ENCODE measurements at places on chromosomes 4 and X.

DNA sequence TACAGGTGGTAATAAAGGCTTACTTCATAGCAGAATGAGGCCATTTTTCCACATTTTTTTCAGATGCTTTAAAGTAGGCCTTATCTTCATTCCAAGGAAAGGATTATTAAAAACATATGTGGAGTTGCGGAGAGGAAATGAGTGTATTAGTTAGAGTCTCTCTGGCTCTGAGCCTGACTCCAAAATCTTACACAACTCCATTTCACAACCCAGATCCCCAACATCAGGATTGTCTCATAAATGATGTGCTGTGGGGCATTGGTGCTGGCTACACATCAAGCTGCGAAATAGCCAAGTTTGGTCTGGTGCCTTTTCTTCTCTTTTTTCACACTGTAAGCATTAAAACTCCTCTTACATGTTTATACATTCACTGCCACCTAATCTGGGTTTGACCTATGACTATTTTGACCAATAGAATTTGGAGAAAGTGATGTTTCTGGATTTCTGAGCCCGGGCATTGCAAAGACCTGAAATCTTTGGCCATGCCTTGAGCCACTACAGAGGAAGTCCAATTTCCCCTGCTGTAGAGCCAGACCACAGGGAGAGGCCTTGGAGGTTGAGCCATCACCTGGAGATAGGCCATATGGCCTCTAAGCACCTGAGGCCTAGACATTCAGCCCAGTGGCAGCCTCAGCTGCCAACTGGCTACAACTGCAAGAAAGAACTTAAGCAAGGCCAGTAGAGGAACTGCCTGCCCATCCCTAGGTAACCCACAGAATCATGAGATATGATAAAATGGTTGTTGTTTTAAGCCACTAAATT, 16.7 kb upstream of the SOD3 start:
- no peak for DNase-seq

DNA sequence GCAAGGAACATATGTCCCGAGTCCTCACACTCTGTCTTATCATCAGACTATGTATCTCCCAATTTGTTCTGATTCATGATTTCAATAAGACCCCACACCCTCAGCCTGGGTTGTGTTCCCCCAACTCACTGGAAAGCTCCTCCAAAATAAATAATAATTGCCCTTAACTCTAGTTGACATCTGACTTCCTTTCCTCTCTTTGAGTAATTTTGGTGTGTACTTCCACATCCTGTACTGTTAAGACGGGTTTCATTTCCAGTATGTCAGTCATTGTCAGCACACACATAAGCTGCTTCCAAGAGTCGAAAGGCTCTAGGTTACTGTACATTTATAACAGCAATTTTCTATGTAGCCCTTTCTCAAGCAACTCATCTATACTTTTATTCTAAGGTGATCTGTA, 52.2 kb upstream of the C1QTNF7 start:
- DNase-seq = no peak

DNA sequence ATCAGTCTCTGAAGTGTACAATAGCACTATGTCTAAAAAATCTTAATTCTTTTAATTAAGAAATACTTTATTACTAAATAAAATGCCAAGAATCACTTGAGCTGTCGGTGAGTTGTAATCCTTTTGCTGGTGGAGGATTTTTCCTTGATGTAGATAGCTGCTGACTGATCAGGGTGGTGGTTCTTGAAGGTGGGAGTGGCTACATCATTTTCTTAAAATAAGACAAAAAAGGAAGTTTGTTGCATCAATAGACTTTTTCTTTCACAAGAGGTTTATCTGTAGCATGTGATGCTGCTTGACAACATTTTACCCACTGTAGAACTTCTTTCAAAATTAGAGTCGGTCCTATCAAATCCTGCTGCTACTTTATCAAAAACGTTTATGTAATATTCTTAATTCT, 68.8 kb upstream of the ZC4H2 start:
- no peak for DNase-seq

GRCh38 chr4:141573678-141574077, 62.7 kb upstream of the IL15 start:
- DNase-seq = no peak

DNA sequence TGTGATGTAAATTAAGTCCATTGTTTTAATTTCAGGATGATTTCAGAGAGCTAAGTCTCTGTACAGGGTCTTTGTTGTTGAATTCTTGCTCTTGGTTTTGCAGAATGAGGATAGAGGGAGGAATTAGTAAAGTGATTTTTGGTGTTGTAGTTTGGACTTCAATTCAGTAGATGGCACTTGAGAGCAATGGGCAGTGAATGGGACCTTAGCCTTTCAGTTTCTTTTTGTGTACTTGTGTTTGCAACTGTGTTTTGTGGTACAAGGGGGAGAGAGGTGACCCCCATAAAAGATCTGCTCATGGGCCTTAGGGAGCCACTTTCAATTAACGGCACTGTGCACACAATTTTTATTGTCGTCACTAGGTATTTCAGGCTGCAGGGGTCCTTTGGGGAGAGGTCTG, 340.0 kb downstream of the DCAF12L2 start:
- DNase-seq = no peak

- no peak for DNase-seq
Observed at GRCh38 chr4:959338-960139, 13.8 kb downstream of the DGKQ start.

DNA sequence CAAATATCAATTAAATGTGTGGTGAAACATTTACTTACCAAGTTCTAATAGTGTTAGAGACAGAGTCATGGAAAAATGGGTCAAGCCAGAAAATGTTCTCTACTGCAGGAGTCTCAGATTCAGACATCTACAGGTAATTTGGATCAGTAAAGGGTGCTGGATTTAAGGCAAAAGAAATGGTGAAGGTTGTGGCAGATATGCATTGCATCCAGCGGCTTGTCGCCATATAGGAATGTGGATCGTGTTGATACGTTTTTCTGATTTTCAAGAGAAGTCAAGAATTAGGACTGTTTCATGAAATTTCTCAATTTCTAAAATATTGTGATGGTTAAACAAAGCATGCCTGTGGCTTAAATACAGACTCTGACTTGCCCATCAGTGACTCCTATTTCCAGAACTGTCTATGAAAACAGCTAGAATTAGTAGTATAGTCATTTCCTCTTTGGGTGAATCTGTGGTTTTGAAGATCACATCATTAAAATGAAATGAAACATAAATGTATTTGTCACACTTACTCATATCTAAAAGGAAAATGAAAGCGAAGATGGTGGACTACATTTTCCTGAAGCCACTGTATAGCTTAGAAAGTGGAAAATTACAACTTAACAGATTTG, 110.1 kb upstream of the VEGFC start:
- DNase-seq = no peak

GRCh38 chrX:19760841-19761512, 126.4 kb downstream of the SH3KBP1 start:
- DNase-seq = no peak

DNA sequence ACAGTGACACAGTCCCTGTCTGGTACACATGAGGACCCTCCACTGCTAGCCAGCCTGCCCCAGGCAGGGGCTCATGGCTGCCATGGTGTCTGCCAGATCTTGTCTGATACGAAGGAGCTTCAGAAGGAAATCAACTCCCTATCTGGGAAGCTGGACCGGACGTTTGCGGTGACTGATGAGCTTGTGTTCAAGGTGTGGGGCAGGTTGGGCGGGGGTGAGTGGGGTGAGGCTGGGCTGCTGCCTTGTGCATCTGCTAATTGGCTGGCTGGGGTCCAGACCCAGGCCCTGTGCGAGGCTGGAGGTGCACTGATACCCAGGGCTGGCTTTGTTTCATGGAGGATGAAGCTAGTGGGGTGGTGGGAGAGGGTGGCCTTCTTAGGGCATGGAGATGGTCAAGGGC, 13.8 kb downstream of the CCDC22 start:
- no peak for DNase-seq

- DNase-seq = no peak
Observed at GRCh38 chr4:110164856-110165255, 33.6 kb downstream of the ELOVL6 start.

- DNase-seq = no peak
Observed at GRCh38 chr4:58453956-58454355, 1343.8 kb upstream of the IGFBP7 start.

GRCh38 chrX:47366041-47366722, 4.2 kb upstream of the ZNF157 start:
- peak; percentile 88 for DNase-seq

DNA sequence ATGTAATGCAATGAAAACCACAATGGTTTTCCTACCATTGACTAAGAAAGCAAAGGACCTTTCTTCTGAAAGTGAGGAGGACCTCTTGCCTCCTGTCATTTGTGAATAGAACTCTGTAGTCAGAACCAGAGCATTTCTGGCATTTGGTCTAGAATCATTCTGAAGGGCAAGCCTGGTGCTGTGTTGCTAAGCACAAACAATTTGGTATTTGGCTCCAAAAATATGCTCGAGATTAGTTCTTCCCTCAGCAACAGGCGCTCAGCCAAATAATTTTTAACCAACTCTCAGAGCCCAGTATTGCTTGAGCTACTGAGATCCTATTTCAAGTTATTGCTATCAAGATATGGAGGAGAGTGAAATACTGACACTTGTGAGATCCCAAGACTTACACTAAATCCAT, 71.0 kb downstream of the SNCA start:
- no peak for DNase-seq

- peak; percentile 74 for DNase-seq
Observed at GRCh38 chrX:63250253-63250868, 100.8 kb downstream of the SPIN4 start.

GRCh38 chr4:10587697-10588096, 96.9 kb downstream of the CLNK start:
- no peak for DNase-seq

DNA sequence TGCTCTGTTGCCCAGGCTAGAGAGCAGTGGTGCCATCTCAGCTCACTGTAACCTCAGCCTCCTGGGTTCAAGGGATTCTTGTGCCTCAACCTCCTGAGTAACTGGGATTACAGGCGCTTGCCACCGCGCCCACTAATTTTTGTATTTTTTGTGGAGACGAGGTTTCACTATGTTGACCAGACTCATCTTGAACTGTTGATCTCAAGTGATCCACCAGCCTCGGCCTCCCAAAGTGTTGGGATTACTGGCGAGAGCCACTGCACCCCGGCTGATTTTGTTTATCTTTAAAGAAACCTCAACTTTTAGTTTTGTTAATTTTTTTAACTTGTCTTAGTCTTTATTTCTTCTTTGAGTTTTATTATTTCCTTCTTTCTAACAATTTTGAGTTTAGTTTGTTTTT, 163.2 kb downstream of the SLC4A4 start:
- DNase-seq = no peak

DNA sequence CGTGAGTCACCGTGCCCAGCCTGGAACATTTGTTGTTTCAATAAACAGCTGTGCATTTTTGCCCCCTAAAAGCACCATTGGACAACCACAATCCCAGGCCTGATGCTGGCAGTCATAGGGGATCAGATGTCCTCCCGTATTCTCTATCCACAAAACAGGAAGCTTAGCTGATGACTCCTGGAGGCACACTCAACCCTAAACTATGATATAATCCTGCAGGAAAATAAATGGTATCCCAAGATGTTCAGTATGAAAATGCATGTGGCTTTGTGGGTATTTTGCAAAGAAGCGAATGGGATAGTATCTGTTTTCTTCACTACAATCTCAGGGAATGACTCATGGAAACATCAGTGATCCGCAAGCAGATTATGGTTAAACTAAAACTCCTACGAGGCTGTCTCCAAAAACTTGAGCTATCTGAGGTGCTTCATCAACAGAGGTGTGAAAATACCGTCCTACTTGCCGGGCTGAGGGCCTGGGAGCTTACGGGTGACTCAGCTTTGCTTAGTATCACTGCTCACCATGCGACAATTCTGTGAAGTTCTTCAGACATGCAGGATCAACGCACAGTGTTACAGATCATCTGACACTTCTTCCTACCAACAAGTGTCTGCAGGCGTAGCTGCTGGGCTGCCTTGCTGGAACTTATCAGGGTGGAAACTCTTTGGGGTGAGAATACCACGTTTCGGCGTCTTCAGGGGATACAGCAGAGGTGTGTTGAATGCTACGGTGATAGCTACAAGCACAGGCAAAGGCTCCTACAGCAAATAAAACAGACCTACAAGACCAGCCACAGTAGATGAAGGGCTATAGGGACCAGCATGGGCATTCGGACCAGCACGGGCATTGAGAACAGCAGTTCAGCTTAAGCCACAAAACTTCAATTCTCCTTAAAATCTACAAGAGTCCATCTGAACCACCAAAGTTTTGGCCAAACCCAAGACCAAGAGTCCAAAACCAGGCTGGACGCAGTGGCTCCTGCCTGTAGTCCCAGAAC, 148.5 kb downstream of the DHRSX start:
- peak; percentile 55 for DNase-seq

- DNase-seq = peak; percentile 72
Observed at GRCh38 chr4:41256131-41256739, 493 bp upstream of the UCHL1 start.

GRCh38 chr4:185128272-185129119, 14.6 kb upstream of the SLC25A4 start:
- peak; percentile 85 for DNase-seq

DNA sequence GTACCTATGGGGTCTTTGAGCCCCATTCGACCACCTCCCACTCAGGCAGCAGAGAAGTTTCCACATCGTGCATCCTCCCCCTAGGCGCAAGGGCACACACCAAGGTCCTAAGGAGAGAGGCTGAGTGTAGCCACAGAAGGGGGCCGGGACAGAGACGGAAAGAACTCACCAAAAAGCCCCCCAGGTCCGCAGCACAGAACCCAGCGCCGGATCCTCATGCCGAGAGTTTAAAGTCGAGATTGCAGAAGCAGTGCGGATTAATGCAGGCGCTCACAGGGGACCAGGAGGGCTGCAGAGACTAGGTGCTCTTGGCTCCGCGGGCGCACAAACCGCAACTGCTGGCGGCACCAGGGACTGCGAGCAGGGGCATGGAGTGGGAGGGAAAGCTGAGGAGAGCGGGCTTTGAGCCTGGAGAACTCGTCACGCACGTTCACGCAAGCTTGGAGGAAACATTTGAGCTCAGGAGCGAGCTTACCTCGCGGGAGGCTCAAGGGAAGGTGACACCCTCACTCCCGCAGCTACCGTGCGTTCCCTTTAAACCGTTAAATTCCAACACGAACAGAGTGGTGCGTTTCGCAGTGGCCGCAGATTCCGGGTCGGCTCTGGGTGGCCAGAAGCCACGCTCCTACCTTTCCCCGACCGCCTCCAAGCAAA, 8.5 kb downstream of the NKX3-2 start:
- peak; percentile 77 for DNase-seq

- DNase-seq = no peak
Observed at GRCh38 chr4:186693894-186694293, 29.8 kb downstream of the FAT1 start.

GRCh38 chr4:145937971-145938611, 532 bp downstream of the ZNF827 start:
- DNase-seq = peak; percentile 72

- no peak for DNase-seq
Observed at GRCh38 chrX:50106051-50106675, 94.6 kb downstream of the AKAP4 start.

- no peak for DNase-seq
Observed at GRCh38 chr4:94211861-94212260, 4.2 kb downstream of the SMARCAD1 start.

GRCh38 chr4:54446581-54446980, 211.2 kb upstream of the KIT start:
- DNase-seq = no peak

DNA sequence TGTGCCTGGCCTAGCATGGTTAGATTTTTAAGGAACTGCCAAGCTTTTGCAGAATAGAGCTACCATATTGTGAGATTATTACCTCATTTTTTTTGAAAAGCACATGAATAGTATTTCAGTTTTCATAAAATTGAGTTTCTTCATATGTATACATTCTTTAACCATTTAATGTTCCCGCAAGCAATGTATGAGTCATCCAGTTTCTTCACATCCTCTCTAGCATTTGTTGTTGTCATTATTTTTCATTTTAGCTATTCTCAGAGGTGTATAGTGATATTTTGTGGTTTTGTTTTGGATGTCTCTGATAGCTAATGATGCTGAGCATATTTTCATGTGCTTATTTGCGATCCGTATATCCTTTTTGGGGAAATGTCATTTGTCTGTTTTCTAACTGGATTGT, 74.9 kb downstream of the GLUD2 start:
- no peak for DNase-seq

Data from endodermal cell (in vitro differentiated cells).